ENCODE measurements at places on chromosomes 3 and 15.

- no peak for DNase-seq
Measured at GRCh38 chr3:64179249-64179648, 46.0 kb downstream of the PRICKLE2 start.

DNA sequence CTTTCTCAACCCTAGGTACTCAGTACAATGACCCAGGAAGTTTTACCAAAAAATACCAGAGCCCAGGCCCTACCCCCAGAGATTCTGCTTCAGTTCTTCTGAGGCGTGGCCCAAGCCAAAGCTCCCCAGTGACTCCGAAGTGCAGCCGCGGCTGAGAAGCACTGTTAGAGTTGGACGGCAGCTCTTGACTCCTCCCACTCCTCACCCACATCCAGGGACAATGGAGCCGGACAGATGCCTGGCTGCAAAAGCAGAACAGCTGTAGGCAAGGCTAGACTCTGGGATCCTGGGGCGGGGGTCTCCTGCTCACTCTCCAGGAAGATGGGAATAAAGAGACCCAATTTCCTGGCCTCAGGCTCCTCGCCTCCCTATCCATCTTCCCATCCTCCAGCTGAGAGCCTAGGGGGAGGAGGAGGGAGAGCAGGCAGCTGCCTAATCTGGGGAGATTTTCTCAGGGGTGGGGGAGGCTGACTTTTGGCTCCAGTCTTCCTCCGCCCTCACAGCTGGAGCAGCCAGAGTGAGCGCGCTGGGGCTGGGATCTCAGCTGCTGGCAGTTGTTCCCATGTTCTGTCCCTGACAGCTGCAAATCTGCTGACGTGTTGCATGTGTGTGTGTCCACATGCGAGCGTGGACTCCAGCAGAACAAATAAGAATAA, 223.8 kb downstream of the OPA1 start:
- DNase-seq = no peak

- DNase-seq = no peak
Measured at GRCh38 chr15:39781967-39782302, 706 bp downstream of the FSIP1 start.

- DNase-seq = no peak
Measured at GRCh38 chr3:50365080-50365841, 5.9 kb upstream of the TMEM115 start.

DNA sequence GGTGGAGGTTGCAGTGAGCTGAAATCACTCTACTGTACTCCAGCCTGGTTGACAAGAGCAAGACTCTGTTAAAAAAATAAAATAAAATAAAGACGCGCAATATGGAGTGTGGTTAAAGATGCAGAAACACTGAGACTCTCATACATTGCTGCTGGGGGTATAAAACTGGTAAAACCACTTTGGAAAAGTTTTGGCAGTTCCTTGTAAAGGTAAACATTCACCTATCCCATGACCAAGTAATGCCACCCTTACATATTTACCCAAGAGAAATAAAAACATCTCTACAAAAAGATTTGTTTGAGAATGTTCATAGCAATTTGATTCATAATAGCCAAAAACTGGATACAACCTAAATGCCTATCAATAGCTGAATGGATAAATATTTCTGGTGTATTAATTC, 398.5 kb downstream of the PDCD6IP start:
- DNase-seq = no peak

DNA sequence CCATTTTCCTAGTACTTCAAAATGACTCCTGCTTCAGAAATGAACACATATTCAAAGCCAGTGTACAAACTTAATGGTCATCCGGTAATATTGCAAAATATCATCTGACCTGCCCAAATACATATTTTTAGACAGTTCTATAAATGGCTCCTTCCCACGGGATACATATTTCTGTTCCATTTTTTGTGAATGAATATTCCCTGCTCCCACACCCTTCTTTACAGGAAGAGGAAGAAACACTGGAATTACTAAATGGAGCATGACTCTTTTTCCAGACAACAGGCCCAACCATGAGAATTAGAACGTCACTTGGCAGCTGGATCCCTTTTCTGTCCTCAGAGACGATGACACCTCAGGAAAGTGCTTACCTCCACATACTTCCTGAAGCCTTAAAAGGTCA, 38.0 kb upstream of the CBLB start:
- DNase-seq = peak; percentile 43

DNA sequence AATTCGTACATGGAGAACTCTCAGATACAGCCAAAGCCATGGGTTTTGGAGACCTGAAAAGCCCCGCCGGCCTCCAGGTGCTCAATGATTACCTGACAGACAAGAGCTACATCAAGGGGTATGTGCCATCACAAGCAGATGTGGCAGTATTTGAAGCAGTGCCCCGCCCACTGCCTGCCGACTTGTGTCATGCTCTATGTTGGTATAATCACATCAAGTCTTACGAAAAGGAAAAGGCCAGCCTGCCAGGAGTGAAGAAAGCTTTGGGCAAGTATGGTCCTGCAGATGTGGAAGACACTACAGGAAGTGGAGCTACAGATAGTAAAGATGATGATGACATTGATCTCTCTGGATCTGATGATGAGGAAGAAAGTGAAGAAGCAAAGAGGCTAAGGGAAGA, 23.5 kb downstream of the MYO5A start:
- DNase-seq = no peak

DNA sequence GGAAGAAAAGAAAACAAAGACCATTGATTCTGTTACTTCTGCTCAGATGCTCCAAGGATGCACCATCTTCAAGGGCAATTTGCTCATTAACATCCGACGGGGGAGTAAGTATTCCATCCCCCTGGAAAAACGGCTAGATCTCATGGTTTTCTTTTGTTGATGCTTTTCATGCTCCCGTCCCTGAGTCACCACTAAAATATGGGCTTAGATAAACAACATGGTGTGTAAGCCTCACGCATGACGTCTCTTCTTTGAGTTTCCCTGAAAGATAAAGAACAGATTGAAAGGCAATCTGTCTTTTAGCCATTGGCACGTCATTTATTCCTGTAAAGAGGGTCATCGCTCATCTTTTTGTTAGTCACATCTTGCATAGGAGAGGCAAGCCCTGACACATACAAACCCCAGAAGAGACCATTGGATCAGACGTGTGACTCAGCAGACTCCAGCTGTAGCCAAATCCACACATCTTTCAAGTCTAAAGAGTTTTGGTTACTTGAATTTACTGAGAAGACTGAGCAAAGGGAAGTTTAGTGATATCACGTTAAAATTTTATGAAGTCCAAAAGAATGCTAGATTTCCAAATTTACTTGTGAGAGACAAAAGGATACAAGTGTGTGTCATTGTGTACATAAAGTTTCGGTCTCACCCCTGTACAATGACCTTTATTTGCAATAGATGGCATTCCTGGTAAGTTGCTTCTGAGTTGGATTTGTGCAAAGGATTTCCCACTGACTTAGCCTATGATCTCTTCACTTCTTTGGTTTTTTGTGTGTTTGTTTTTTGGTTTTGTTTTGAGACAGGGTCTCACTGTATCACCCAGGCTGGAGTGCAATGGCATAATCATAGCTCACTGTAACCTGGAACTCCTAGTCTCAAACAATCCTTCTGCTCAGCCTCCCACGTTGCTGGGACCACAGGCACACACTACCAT, 110.5 kb downstream of the PGPEP1L start:
- DNase-seq = peak; percentile 98
